ENCODE measurements at places on chromosomes 13 and 19.

- DNase-seq = no peak
Measured at GRCh38 chr13:83975655-83976165, 93.4 kb upstream of the SLITRK1 start.

- no peak for DNase-seq
Measured at GRCh38 chr13:33904431-33904830, 86.5 kb downstream of the RFC3 start.

- DNase-seq = no peak
Measured at GRCh38 chr19:16330368-16330801, 5.8 kb downstream of the KLF2 start.

DNA sequence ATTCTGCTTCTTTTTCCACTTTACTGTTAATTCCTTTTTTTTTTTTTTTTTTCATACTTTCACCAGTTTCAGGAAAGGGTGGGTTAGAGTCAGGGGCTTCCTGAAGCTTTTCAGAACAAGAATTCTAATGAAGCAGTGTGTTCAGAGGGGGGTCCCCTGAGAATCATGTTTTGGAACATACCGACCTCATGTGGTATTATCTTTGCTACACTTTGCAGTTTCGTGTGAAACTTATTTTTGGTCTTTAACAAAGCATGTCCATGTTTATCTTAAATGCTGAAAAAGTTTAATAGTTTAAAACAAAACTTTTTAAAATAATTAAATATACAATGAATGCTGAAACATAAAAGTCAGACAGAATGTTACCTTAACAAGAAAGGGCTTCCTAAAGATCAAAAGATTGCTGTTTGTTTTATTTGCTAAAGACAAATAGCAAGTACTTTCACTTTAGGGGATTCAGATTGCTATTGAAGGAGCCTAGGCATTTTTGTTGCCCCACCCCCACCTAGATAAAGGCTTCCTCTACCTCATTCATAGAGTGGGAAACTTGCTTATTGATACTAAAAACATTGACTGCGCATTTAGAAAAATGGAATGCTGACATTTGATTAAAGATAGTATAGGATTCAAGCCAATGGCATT is 21.1 kb upstream of the POMP start:
- DNase-seq = no peak

- no peak for DNase-seq
Measured at GRCh38 chr19:2249880-2250765, 1.0 kb downstream of the AMH start.

GRCh38 chr13:45915686-45916439 is 64.3 kb upstream of the SIAH3 start:
- peak; percentile 56 for DNase-seq

GRCh38 chr13:101433895-101434294 is 17.6 kb upstream of the NALCN start:
- DNase-seq = no peak

- DNase-seq = no peak
Measured at GRCh38 chr19:49434907-49435583, 6.3 kb downstream of the SLC17A7 start.

DNA sequence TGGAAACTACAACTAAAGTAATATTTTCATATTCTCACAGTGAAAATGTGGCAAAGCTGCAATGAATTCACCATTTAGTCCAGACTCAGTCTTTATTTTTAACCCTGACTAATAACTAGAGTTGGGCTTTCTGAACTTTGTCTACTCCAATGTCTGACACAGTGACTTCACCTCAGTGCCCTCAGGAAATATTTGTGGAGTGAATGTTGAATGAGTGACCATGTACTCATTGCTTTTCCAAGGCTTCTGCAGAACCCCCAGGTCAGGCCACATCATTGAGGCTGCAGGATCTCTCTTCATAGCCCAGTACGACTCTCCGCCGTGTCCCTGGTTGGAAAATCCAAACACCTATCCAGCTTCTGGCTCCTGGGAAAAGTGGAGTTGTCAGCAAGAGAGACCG is 1.8 kb downstream of the ZNF175 start:
- DNase-seq = no peak

- no peak for DNase-seq
Measured at GRCh38 chr19:4109626-4109945, 14.3 kb downstream of the MAP2K2 start.

DNA sequence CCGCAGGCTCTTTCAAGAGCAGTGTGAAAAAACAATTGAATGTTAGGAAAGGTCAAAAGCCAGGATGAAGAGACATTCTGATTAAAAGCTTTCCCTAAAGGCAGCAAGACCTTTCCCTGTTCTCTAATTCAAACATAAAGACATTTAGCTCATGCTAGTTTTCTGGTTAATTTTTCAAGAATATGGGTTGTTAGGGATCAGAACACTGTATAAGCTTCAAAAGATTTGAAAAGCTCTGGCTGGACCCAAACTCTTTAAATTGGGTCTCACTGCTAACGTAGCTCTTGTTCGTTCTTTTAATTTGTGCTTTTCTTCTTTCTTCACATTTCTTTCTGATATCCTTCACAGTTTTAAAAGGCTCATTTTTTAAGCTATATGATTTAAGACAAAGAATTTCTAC is 877.0 kb downstream of the EFNB2 start:
- DNase-seq = no peak

GRCh38 chr13:44307255-44307654 is 66.4 kb upstream of the SERP2 start:
- no peak for DNase-seq

- no peak for DNase-seq
Measured at GRCh38 chr13:51764184-51765141, 39.5 kb downstream of the DHRS12 start.

GRCh38 chr13:81551036-81551435 is 1210.1 kb upstream of the SPRY2 start:
- DNase-seq = no peak

DNA sequence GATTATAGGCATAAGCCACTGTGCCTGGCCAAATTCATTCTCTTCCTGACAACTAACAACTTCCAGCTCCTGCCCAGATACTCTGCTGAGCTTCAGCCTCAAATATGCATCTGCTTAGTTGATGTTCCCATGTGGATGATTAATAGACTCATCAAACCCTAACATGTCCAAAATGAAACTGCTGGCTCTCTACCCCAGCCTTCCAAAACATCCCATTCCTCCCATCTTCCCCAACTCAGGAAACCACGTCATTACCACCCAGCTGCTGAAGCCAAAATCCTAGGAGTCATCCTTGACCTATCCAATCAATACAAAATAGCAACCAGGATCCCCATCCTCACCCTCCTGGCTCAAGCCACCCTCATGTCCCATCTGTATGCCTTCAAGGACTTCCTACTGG is 20.9 kb downstream of the POU2F2 start:
- DNase-seq = no peak

- DNase-seq = no peak
Measured at GRCh38 chr13:109906976-109907375, 120.6 kb upstream of the IRS2 start.

GRCh38 chr19:2481466-2481865 is 5.5 kb downstream of the GADD45B start:
- DNase-seq = no peak

GRCh38 chr13:36973621-36974295 is 25.4 kb downstream of the ALG5 start:
- DNase-seq = no peak

GRCh38 chr13:42883771-42884467 is 102.5 kb downstream of the FAM216B start:
- DNase-seq = no peak

- DNase-seq = no peak
Measured at GRCh38 chr13:33624740-33625139, 193.2 kb upstream of the RFC3 start.

- DNase-seq = no peak
Measured at GRCh38 chr19:31104451-31104850, 244.8 kb downstream of the TSHZ3 start.

- no peak for DNase-seq
Measured at GRCh38 chr13:62305756-62306155, 890.1 kb upstream of the PCDH20 start.

DNA sequence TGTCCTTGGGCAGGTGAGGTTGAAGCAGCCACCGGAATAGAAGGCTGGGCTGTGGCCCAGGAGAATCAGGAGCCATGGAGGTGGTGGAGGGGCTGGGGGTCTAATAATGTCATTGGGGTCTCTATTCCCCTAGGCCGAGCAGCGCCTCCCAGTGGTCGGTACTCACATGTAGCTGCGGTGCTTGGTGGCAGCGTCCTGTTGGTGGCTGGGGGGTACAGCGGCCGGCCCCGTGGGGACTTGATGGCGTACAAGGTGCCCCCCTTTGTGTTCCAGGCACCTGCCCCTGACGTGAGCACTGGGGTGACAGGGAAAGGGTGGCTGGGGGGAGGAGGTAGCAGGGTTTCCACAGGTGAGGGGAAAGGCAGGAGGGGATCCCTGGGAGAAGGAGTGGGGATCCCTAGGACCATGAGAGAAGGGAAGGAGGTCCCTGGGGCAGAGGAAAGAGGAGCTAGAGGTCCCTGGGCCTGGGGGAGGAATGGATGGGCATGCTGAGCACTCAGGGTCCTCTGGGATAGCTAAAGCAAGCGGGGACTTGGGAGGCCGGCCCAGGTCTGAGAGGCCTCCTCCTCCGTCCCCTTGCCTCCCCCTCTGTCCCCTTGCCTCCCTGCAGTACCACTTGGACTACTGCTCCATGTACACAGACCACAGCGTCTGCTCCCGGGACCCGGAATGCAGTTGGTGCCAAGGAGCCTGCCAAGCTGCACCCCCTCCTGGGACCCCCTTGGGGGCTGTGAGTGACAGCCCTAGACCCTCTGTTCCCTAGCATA is 18.1 kb downstream of the MEGF8 start:
- no peak for DNase-seq

DNA sequence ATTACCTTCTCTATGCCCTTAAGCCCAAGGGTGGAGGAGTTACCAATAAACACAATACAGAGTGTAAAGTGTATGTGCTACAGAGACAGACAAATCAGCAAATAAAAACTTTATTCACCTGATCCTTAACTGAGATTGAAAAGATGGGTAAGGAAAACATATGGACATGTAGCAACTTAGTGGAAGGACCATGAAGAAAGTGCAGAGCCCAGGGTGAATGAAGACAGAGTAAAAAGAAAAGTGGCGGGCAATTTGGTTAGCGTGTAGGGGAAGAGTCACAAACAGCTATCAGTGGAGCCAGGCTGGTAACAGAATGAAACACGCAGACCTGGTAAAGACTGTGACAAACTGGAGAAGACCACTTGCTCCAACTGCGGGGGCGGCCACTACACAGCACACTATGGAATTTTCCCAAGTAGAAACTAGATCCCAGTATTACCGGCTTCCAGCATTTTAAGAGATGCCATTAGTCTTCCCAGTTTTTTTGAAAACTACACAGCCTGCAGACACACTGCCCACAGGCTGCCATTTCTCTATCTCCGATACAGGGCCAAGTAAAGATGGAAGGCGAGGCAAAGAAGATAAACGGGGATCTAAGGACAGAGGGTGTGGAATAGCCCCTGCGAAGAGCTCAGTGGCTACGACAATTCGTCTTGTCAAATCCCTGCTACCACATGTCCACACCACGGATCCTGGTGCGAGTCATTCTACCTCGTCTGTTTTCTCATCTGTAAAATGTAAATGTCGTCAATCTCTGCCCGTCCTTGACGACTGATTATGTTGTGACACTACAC is 1.2 kb downstream of the UQCRFS1 start:
- DNase-seq = peak; percentile 14

GRCh38 chr13:43520351-43520750 is 266.4 kb downstream of the ENOX1 start:
- no peak for DNase-seq

DNA sequence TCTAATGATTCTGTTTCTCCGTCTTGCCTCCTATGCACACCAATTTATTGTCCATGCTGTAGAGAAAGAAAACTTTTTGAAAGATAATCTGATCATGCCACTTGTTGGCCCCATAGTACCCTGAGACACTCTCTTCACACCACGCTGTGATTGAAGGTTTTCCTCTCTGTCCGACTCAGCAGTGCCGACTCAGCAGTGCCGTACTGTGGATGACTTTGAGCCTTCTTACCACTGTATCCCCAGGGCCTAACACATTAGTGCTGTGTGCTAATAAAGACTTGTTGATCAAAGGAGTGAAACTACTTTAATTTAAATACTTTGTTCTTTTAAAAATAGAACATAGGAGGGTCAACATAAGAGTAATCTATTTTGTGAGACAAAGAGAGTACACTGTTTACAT is 429.6 kb downstream of the KLF12 start:
- DNase-seq = no peak

DNA sequence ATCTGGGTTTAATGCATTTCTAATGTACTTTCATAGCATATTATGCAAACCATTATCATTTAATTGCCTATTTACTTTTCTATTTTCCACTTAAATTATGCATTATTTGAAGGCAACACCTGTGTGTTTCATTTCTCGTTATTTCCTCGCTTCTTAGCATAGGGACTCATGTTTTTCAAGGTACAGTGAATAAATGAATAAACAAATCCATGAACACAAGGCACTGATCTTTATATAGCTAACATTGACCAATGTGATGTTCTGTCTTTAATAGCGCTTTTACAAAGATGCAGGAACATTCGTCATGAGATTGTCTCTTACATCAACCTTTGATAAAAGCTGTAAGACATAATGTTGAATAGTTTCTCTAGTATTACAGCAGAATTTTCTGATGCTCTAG is 121.2 kb downstream of the B3GLCT start:
- no peak for DNase-seq

DNA sequence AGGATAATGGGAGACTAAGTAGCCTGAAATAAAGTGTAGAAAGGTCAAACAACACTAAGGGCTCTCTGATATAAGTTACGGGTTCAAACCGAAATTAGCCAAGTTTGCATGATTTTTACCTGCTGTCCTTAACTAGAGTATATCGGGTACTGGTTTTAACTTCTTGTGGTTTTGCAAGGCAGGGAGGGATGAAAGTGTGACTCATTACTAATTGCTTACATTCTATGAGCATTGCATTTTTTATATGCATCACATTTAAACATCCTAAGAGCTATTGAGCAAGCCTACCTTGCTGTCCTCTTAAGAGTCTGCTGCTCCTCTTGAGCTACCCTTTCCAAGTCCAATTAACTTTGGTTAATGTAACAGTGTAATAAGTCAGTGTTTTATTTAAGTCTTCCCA is 415.4 kb downstream of the SLITRK5 start:
- no peak for DNase-seq

DNA sequence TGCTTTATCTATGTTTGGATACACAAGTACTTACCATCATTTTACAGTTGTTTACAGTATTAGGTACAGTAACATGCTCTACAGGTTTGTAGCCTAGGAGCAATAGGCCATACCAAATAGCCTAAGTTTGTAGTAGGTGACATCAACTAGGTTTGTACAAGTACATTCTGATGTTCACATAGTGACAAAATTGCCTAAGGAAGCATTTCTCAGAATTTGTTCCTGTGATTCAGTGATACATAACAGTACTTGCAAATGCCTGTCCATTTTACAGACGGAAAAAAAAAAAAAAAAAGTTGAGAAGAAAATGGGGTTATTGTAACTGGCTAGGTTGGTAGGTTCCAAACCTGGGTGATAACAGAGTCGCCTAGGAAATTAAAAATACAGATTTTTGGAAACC is 13.6 kb downstream of the UFM1 start:
- DNase-seq = no peak

DNA sequence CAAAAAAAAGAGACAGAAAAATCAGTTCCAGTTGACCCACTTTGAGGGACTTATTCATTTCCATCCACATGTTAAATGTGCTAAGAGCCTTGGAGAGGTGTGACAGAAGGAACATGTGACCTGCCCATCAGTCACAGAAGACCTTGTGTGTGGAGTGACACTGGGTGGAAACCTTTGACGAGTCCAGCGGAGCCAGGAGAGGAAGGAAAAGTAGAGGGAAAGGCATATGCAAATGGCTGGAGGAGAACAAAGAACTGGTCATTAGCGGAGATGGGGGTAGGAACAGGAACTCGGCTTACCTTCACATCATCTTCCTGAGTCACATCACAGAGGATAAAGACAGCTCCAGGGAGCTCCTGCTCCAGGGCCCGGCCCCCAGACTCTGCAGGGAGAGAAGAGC is 2.3 kb downstream of the HSD17B14 start:
- DNase-seq = no peak

All from left kidney (tissue), 8 donors.